Hair follicle dermal papilla cell (primary cell): ENCODE measurements at places on chromosomes 2 and 18. TPM values are rescaled to one million over a fixed set of nuclear protein-coding genes. Genes with fewer than 3 reads are reported as not detected.

SCG2 gene
- 0.12 and 0.32 TPM in 2 replicates for total RNA-seq

MAP3K19 gene
- total RNA-seq = not detected in 2 replicates

LYPD6B gene
- 11.4 and 18.6 TPM in 2 replicates for total RNA-seq

SLC1A4 gene
- total RNA-seq = 24.2 and 31.5 TPM in 2 replicates

ALPG gene
- total RNA-seq = not detected in 2 replicates

THADA gene
- total RNA-seq = 21.3 and 28.9 TPM in 2 replicates

MGAT4A gene
- total RNA-seq = 0.16 and 0.24 TPM in 2 replicates

RAPGEF4 gene
- total RNA-seq = 0.61 and 2.8 TPM in 2 replicates
